Endothelial cell (in vitro differentiated cells): ENCODE measurements at places on chromosomes 4 and X.
A peak's percentile ranks its signal among the peaks of the same experiment; 100 is the strongest.

GRCh38 chr4:24559889-24560288 lies 24.5 kb downstream of the DHX15 start:
- H3K36me3 ChIP-seq: peaks cover 22% of the 10 kb centered on the region
- H3K27ac ChIP-seq: no peak overlapping the region
- no peaks in the 10 kb centered on the region for H3K27me3 ChIP-seq
- no peaks in the 10 kb centered on the region for H3K4me1 ChIP-seq
- no peak overlapping the region for H3K4me3 ChIP-seq

DNA sequence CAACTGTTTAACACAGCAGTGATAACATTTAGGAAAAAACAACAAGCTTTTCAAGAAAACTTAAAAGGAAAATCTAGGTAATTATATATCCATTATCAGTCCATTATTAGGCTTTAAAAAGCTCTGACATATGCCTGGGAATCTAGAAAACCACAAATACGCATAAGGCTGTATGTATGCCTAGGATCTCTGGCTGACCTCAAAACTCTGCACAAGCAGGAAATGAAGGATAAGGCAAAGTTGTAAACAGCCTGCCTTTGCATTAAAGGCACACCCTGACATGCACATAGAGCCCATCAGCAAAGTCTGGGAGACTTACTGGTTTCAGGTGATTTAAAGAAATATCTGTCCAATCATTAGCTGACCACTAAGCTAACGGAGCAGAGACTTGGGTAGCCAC lies 14.0 kb downstream of the TIMP1 start:
- H3K36me3 ChIP-seq: no peaks in the 10 kb centered on the region
- H3K4me3 ChIP-seq: no peak overlapping the region
- no peak for DNase-seq
- H3K27me3 ChIP-seq: no peaks in the 10 kb centered on the region
- no peak overlapping the region for H3K27ac ChIP-seq
- peaks cover 6% of the 10 kb centered on the region for H3K4me1 ChIP-seq

GRCh38 chr4:88147799-88148217 lies 10.6 kb downstream of the ABCG2 start:
- H3K27ac ChIP-seq: no peak overlapping the region
- peaks cover 31% of the 10 kb centered on the region for H3K4me1 ChIP-seq
- peaks cover 20% of the 10 kb centered on the region for H3K36me3 ChIP-seq
- DNase-seq: no peak
- H3K27me3 ChIP-seq: no peaks in the 10 kb centered on the region
- H3K4me3 ChIP-seq: no peak overlapping the region

GRCh38 chr4:152408514-152409327 lies 127.2 kb downstream of the FBXW7 start:
- DNase-seq: peak; percentile 22
- no peak overlapping the region for H3K4me3 ChIP-seq
- no peaks in the 10 kb centered on the region for H3K36me3 ChIP-seq
- no peak overlapping the region for H3K27ac ChIP-seq

DNA sequence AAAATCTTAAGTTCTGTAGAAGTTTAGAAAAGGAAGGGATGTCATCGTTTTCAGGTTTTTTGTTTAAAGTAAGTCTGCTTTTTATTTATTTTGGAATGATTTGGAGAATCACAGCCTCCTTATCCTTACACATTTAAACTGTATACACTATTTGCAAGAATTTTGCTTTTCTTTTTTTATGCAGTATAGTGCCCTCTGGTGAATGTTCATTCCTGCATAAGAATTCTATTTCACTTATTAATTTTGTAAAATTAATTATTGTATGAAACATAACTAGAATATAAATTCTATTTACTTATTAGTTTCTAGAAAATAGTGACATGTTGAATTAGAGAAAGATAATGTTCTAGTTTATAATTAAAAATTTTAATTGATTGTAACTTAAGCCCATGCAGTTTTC lies 44.6 kb downstream of the DACH2 start:
- H3K27ac ChIP-seq: no peak overlapping the region
- H3K36me3 ChIP-seq: no peaks in the 10 kb centered on the region
- DNase-seq: no peak
- no peak overlapping the region for H3K4me3 ChIP-seq
- H3K4me1 ChIP-seq: no peaks in the 10 kb centered on the region
- no peaks in the 10 kb centered on the region for H3K27me3 ChIP-seq

DNA sequence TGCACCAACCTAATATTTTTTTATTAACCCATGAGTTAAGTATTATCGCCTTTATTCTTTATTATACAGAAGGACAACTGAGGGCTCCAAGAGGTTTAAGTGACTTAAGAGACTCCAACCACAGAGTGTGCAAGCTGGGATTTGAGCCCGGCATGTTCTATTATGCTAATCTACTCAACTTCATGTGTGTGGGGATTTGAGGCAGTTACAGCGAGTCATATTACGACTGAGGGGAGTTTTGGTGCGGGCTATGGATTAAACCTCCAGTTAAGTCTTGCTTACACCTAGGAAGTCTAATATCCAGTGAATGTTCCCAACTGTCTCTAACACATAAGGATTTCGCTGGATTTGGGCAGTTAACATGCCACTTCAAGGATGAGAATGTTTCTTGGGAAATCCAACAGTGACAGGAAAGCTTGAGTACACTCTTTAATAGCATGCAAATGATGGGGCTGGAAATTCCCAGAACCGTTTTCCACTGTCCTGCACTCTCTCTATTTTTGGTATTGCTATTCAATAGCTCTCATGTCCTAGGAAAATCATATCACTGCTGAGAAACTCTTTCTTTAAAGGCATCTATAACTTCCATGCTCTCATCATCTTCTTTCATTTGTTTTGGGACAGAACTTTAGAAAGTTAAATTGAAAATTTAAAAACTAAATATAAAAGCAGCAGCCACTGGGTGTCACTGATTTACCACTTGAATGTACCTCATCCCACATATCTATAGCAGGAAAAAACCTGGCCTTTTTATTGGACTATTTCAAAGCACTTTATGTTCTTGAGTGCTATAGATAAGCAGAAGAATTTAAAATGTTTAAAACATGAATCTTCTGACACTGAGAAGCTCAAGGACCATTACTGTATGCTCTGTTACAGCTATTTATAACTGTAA lies 165.1 kb upstream of the TTC29 start:
- no peak overlapping the region for H3K4me3 ChIP-seq
- no peak overlapping the region for H3K27ac ChIP-seq
- peaks cover 1% of the 10 kb centered on the region for H3K4me1 ChIP-seq
- peaks cover 6% of the 10 kb centered on the region for H3K36me3 ChIP-seq

- H3K27me3 ChIP-seq: no peaks in the 10 kb centered on the region
- no peak overlapping the region for H3K27ac ChIP-seq
Observed at GRCh38 chr4:40562208-40562607, 67.5 kb downstream of the RBM47 start.

DNA sequence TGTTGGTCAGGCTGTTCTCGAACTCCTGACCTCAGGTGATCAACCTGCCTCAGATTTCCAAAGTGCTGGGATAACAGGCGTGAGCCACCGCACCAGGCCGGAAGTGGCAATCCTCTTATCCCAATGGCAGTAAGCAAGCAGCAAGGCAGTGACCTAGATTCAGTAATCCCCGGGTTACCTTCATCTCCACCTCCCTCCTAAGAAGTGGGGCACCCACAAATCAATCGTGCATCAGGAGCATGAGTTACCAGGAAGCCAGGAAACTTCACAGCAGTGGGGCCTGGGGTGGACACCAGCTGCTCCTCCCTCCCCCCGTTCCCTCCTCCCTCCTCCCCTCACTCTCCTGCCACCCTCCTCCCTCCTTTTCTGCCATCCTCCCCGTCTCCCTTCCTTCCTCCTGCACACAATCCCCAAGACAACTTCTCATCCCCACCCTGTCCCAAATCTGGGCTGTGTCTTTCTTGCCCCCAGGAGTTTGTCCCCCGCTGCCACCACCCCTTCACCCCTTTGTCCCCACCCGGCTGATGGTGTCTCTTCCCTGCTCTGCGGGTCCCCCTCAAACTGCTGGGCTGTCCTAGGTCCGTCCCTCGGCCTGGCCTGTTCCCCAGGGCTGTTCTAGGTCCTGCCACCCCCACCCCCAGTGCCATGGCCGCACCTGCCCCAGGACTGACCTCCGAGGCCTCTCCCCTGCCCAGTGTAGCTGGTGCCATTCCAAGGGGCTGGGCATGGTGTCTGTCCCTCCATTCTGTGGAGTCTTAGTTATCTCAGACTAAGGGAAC lies 2.2 kb downstream of the PDE6B start:
- no peak overlapping the region for H3K27ac ChIP-seq
- H3K36me3 ChIP-seq: peaks cover 16% of the 10 kb centered on the region
- no peak for DNase-seq
- peaks cover 30% of the 10 kb centered on the region for H3K27me3 ChIP-seq

GRCh38 chrX:19924285-19924684 lies 36.9 kb upstream of the SH3KBP1 start:
- no peak overlapping the region for H3K27ac ChIP-seq
- no peak for DNase-seq
- no peaks in the 10 kb centered on the region for H3K4me1 ChIP-seq
- no peaks in the 10 kb centered on the region for H3K36me3 ChIP-seq
- no peaks in the 10 kb centered on the region for H3K27me3 ChIP-seq

GRCh38 chrX:16807548-16807947 lies 21.3 kb downstream of the TXLNG start:
- H3K27me3 ChIP-seq: no peaks in the 10 kb centered on the region
- DNase-seq: peak; percentile 15
- peaks cover 5% of the 10 kb centered on the region for H3K4me1 ChIP-seq
- H3K4me3 ChIP-seq: no peak overlapping the region

GRCh38 chr4:25290490-25291067 lies 22.0 kb upstream of the ZCCHC4 start:
- H3K36me3 ChIP-seq: no peaks in the 10 kb centered on the region
- no peaks in the 10 kb centered on the region for H3K4me1 ChIP-seq
- H3K27ac ChIP-seq: no peak overlapping the region
- no peak overlapping the region for H3K4me3 ChIP-seq
- H3K27me3 ChIP-seq: no peaks in the 10 kb centered on the region
- no peak for DNase-seq

DNA sequence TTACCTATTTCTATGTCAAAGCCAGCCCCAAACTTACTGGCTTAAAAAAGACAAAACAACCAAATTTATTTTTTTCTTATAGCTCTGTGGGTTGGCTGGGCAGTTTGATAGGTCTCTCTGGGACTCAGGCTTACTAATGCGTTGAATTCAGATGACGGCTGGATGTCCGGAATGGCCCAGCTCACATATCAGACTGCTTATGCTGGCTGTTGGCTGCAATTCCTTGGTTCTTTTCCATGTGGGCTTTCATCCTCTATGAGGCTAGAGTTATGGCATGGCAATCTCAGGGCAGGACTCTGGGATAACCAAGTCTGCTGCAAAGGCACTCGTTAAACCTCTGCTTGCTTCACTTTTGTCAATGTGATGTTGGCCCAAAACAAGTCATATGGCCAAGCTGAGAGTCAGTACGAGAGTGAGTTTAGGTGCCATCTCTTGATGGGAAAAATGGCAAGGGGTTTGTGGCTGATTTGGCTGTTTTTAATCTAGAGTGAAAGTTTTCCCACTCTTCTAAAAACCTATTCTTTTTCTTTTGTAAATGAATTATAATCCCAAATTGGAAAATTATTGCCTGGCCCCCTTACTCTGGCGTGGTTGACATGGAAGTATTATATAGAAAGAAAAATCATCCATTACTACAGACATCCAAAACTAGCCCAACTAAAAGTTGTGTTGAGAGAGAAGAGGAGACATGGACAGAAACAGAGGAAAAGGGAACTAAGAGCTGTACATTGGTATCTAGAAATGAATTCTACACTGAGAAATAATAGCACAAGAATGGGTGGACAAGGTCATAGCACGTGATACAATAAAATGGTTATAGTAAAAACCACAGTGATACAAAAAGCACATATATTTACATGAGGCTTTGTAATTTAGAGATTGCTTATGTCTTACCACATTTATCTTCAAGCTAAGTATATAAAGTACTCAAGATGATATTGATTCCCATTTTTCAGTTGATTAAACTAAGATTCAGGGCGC lies 6.6 kb downstream of the PRIMPOL start:
- H3K27ac ChIP-seq: no peak overlapping the region
- no peak overlapping the region for H3K4me3 ChIP-seq
- H3K36me3 ChIP-seq: peaks cover 4% of the 10 kb centered on the region

DNA sequence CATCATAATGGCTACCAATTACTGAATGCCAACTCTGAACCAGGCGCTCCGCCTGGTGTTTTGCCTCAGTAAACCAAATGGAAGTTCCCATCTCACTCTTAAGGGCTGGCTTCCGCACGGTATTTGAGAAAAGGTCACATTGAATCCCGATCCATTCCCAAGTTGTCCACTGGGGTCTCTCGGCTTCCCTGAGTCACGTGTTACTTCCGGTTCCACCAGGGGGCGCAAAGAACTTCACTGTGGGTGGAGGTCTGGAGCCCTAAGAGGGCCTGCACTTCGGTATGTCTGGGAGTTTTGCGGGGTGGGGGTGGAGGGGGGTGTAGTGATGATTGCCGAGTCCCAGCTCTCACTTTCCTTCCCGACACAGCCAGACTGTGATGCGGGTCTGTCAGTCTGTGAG lies 13.4 kb upstream of the NHS start:
- no peaks in the 10 kb centered on the region for H3K36me3 ChIP-seq
- no peaks in the 10 kb centered on the region for H3K4me1 ChIP-seq
- H3K4me3 ChIP-seq: no peak overlapping the region
- peak; percentile 20 for DNase-seq

GRCh38 chr4:71593311-71593710 lies 190.6 kb downstream of the GC start:
- no peak for DNase-seq
- H3K27ac ChIP-seq: no peak overlapping the region
- no peaks in the 10 kb centered on the region for H3K36me3 ChIP-seq
- no peaks in the 10 kb centered on the region for H3K4me1 ChIP-seq
- no peaks in the 10 kb centered on the region for H3K27me3 ChIP-seq
- no peak overlapping the region for H3K4me3 ChIP-seq

DNA sequence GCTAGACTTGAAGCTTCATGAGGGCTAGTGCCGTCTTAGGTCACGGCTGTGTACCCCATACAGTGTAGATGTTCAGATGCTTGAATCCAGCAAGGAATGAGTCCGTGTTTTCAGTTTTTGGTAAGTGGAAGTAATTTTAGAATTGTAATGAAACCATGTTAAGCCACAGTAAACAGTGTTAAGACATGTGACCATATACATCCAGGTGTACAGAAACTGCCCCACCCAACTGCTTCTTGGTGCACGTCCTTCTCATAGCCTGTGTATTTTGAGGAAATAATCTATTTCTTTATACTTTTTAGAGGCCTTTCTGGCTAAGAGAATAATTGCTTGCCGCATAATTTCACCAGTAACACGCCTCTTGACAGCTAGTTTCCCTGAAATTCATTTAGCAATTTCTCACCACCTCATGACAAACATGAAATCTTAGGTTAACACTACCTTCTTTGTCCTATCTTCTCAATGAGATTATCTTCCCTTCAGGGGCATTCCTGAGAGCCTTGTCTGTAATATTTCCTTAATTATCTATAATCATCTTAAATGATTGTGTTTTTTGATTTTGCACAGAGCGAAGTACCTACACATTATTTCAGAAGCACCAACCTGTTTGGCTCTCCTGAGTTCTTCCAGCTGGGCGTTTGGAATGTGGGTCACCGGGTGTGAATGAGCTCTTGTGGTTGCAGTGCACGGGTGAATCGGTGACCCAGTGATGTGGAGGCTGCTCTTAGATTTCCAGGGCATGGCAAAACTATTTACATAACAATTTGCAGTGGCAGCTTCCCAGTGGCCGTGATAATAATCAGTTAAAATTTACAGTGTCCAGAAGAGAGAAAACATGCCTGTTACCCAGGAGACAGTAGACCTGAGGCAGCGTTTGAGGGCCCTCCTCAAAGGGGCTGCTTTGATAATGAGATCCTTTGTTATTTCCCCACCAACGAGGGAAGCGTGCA lies 50.2 kb upstream of the TADA2B start:
- peaks cover 19% of the 10 kb centered on the region for H3K36me3 ChIP-seq
- H3K4me3 ChIP-seq: no peak overlapping the region
- DNase-seq: no peak
- no peaks in the 10 kb centered on the region for H3K27me3 ChIP-seq
- H3K27ac ChIP-seq: no peak overlapping the region
